ENCODE measurements at places on chromosomes 2 and 18.

DNA sequence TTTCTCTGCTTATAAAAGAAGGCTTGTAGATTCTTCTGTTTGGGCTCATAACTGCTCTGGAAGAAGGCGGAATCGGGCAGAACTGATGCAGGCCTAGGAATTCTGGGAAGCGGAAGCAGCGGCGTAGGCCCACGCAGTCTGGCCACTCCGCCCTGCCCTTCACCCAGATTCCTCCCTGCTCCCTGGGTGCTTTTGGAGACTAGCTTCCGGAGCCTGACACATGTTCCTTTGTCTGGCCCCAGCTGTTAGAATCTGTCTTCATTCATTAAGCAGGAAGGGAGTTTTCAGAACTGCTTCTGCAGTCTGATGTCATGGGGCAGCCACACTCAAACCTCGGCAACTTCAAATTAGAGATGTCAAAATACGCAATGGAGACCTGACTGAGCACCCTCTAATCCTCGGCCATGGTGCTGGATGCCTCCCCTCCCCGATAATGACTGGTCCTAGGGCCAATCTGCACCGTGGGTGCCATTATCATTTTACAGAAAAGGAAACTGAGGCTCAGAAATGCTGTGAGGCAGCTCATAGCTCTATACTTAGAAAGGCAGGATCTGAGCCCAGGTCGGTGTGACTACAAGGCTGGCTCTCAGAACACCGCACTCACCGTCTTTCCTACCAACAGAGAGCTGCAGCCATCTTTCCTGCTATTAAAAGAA lies 275.7 kb downstream of the MYCN start:
- no peak for DNase-seq

DNA sequence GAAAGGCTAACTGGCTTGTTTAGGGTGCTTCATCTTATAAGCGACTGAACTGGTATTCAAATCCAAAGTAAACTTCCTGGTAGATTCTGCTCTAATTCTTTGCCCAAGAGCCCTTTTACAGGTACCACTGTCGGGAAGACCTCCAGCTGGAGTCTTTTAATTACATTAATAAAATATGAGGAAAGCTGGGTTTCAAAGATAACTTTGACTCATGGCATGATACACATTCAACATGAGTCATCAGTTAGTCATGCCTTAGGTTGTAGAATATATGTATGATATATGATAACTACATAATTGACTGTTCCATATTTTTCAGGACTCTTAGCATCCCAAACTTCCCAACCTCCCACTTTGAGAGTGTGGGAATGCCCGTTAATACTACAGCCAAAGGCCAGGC lies 32.3 kb downstream of the ZCCHC2 start:
- no peak for DNase-seq

- DNase-seq: no peak
Observed at GRCh38 chr2:75290600-75291150, 91.4 kb upstream of the TACR1 start.

DNA sequence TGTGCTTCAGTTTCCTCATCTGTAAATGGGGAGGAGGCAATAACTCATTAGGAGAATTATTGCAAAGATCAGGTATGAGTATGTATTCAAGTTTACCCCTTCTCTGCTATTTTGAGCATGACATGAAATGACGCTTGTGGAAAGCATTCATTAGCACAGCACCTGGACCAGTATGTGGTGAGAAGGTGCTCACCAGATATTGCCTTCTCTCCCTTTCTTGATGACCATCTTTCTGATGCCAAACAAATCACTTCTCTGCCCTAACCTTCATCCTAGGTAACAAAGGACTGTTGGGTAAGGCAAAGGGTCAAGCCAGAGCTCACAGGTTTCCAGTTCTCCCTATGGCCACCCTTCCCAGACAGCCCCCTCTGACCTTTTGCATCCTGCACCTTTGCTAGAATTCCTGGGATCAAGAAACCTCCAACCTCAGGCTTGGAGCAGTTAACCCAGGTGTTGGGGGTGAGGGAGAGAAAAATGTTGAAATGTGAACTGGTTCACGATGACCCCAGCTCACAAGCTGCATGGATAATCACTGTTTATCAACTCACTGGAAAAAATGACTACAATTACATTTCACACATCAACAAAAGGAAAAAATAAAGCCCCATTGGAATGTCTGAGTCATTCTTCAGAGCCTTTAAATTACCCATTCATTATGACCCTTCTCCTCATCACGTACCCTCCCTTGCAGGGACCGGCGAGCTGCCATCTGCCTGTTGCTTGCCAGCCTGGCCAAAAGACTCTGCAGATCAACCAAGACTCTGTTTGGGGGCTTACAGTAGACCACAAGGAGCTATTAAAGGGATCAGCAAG lies 41.6 kb downstream of the LBH start:
- no peak for DNase-seq

- no peak for DNase-seq
Observed at GRCh38 chr18:11512096-11513025, 97.0 kb upstream of the SLC35G4 start.

DNA sequence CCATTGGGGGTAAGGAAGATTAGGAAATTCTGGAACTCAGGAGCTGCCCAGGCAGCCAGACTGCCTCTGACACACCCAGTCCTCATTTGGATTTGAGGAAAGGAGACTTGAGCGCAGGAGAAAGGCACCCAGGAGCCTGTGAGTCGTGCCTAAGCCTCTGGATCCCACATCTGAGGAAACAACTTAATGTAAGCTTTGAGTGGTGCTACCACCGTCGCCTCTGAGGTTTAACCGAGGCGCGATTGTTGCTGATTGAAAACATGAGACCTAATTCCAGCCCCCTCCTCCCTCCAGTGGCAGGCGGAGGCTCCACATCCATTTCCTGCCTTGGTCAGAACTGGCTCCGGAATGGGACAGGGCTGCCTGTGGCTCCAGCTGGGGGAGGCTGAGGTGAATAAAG lies 176.7 kb upstream of the PKDCC start:
- DNase-seq: no peak

GRCh38 chr2:166238176-166238575 lies 110.4 kb upstream of the SCN1A start:
- no peak for DNase-seq

DNA sequence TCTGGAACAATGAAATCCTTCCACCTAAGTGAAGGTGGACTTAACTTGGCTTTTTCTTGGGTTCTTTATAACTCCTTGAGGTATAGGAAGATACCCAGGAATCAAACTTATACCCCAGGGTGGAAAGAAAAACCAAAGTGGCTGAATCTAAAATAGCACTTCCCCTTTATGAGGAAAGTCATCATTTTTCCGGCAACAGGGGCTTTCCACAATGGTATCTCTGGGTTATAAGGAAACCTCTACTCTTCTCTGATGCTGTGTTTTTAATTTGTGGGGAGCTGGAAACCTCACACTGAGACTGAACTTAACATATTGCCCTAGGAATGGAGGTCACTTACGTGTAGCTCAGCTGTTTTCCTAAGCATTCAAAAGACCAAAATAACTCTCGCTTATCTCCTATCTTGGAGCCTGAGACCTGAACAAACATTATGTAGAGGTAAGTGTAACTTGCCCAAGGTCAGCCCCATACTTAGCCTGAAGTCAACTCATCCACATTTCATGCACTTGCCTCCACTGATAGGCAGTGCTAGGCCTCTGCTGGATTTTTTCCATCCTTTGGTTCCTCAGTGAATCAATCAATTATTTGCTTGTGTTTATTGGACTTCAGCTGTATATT lies 117.9 kb downstream of the SETBP1 start:
- no peak for DNase-seq

DNA sequence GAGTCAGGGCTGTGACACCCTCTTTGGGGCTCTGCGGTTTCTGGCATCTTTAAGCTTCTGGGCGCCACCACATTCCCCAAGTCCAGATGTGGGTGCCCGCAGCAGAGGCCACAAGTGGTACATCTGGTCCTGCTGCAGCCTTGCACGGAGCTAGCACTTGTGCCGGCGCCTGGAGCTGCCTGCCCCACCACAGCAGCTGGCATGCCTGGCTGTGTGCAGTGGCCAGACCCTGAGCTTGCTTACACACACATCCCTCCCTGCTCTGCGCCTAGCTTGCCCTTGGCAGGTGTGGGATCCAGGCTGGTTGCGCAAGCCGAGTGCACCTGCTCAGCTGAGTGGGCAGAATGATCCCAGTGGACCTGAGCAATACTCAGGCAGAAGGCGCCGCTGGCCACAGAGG lies 27.3 kb downstream of the SLC4A10 start:
- no peak for DNase-seq

All from G401 (cell line).